ENCODE measurements at places on chromosomes 6 and 20.

DNA sequence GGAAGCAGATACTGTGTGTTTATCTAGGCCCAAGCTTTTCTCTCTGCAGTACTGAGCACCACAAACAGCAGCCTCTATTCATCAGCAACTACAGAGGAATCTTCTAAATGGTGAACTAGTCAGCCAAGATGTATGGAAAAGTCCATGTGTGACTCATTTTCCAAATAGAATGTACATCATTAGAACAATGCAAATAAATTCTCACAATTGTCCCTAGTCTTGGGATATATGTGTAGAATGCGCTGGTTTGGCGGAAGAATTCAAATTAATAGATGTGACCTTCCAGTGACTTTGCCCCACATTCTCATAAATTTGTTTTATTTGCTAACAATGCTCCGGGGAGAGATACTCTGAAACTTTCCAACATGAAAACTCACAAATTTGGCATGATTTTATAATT, 436.2 kb downstream of the CBLN4 start:
- no peak for DNase-seq

DNA sequence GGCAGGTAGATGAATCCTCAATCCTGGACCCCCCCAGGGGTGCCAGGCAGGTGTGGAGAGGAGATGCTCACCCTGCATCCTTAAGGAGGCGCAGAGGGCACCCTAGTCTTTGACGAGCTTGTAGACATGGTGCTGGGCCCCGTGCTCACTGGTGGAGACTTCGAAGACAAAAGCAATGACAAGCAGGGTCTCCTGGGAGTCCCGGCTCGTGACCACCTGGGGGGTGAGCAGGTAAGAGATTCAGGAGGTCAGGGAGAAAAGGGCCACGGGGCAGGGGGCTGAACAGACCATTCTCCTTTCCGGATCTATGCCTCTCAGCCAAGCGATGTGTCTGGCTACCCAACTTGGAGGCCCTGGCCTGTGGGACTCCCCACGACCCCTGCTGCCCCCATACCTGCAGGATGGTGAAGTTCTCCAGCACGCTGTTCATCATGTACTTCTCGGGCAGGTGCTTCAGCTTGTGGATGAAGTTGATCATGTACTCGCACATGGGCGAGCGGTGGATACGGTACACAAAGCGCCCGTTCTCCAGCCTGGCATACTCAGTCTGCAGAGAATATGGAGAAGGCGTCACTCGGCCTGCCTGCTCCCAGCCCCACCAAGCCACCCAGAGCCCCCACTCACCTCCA, 6.9 kb downstream of the RPL10A start:
- no peak for DNase-seq

DNA sequence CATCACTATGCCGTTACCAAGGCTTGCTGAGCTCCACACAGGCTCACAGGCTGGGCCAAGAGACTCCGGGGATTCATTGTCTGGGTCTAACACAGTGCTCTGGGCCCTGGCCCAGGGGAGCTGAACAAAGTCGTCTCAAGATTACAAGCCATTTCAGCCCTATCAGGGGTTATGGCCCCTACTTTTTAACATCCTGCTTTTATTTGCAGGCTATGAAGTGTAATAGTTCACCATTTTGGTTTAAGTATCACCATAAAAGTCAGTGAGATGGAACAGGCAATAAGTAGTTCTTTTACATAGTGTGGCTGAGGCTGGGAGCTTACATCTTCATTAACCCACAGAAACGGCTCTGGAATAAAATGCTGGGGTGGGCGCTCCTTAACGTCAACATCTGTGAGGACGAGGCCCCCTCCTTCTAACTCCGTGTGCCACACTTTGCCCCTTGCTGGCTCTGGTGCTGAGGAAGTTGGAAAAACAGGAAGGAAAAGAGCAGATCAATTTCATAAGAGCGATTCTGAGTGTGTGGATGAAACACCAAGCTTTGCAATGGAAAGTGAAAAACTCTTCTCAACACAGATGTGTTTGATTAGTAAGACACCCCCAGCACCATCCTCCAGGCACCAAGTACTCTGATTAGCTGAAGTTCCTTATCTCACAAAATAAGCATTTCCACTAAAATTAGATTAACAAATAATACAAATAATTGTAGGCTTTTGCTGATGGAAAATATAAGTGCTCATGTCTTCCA, 447.3 kb downstream of the MAFB start:
- DNase-seq, result no peak

- DNase-seq, result no peak
Observed at GRCh38 chr20:40414843-40415615, 274.0 kb downstream of the MAFB start.

DNA sequence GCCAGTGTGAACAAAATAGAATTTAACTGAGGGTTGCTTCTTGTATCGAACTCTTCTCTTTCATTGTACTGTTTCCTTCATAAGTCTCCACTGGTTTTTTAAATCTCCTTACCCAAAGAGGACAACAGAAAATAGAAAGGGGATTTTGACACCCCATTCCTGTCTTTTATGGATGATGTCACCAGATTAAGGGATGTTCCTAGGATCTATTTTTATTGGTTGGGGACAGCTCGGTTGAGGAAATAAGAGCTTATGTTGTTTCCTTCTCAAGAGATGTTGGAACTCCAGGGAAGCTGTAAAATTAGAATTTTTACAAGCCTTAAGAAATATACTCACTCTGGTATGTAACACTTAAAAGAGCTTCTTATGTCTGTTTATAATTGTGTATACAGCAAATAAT, 171.5 kb downstream of the PHF3 start:
- DNase-seq, result no peak

GRCh38 chr6:89098461-89098860, 17.9 kb downstream of the PNRC1 start:
- DNase-seq, result no peak

DNA sequence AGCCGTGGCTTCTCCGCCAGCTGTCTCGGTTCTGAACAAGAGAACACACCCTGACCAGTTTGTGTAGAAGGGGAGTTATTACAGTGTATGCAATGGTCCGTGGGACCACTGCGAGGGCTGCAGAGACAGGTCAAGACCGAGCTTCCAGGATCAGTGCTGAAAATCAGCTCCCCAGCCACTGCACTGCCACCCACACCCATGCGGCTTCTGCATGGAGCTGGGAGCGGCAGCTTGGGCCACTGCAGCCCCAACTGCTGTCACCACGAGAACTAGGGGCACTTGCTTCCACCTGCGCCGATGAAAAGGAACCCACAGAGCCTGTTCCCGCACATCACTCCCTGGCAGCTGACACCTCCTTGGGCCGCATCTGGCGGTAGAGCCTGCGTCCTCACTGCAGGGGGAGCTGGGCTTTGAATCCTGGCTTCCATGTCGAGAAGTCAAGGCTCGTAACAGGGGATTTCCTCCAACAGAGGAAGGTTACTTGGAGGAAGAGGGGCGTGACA, 56.2 kb downstream of the TMEM242 start:
- DNase-seq, result no peak

GRCh38 chr6:128370072-128370471, 150.3 kb downstream of the PTPRK start:
- no peak for DNase-seq
